NCI-H1092 (cell line): ENCODE measurements at places on chromosomes 11 and 22.

DNA sequence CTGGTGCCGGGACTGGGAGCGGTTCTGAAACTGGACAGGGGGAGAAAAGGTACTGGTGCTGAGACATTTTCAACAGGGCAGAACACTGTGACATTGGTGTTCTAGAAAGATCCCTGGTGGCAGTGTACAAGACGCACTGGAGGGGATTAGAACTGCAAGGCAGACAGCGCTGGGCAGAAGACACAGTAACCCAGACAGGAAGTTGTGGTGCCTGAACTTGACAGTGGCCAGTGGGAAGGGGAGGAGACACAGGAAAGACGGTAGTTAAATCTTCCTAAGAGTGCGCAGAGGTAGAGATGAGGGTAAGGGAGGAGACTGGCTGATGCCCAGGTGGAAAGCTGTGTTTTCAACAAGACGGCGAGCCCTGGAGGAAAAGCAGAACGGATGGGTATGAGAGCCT lies 24.5 kb downstream of the FAM227A start:
- no peak for DNase-seq

DNA sequence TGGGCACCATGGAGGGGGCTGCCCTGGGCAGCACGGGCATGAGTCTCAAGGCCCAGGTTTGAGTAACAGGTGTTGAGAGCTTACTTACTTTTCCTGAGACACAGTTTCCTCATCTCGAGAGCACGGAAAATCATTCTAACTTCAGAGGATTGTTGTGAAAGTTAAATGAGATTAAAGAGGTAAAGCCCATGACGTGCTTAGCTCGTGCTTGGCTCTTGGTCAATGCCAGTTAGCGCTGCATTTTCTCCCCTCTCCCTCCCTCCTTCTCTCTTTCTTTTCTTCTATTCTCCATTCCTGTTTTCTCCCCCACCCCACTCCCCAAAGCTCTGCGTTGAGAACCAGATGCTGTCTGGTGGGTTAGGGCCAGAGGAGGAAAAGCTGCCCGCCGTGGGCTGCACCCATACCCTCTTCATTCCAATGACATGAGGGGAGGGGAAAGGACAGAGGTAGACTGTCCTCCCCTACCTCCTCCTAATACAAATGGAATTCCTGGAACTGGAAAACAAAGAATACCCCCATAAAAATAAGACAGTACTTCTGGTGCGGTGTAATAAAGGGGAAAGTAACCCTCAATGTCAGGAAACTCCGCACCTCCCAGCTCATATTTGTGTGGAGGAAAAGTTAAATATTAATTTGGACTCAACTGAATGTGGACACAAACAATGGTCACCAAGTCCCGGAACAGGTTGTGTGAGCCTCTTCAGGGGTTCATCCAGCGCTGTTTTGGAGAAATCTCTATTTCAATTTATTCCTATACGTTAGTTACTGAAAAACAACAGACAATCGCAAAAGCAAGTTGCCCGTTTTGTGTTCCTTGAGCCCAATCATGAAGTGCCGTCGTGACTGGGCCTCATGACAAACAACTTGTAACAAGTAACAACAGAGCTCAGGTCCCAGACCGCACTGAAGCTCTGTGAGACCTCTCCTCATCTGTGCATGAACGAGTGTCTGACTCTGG lies 54.8 kb upstream of the B3GAT1 start:
- DNase-seq, result no peak

DNA sequence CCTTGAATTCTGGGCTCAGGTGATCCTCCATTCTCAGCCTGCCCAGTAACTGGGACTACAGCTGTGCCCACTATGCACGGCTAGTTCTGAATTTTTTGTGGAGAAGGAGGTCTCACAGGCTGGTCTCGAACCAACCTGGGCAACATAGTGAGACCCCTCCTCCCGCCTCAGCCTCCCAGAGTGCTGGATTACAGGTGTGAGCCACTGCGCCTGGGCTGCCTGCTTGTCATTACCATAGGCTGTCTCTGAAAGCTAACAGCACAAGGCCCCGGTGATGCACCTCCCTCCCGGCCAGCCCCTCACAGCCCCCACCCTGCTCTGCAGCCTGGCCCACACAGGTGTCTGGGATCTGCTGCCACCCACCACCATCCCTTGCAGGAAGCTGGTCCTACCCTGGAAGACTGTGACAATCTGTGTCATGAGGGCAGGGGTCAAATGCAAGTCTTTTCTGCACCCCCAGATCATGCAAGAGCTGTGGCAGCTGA lies 82.4 kb downstream of the DGCR2 start:
- DNase-seq, result no peak

DNA sequence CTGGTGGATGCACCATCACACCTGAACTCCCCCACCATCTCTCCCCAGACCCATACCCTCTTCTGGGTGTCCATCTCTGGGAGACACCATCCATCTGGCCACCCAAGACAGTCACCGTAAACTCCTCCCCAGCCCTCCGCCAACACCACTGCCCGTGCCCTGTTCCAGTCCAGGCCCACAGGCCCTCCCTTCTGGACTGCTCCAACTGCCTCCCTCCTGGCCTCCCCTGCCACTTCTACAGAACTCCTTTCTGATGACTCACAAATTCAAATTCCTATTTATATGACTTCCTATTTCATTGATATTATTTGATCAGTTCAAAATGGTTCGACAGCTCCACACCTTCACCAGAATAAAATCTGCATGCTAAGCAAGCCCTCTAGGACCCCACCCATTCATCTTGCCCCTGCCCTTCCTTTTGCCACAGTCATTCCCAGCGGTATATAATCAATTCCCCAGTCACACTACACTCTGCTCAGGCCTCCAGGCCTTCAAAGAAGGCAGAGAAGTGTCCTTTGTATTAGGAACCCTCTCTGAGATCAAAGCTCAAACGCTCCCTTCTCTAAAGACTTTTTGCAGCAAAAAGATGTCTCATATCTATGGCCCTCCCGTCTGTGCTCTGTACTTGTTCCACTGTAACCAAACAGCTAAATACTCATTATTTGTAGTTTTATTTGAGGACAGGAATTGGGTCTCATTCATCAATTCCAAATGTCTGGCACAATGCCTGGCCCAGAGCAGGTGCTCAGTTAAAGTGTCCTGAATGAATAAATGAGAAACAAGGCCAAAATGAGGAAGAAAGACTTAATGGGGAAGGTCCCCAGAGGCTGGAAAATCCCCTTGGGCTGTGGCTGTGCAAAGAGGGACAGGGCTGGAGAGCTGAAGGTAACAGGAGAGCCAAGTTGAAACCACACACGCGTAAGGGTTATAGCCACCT lies 29.0 kb downstream of the MYH9 start:
- DNase-seq, result peak; percentile 26

DNA sequence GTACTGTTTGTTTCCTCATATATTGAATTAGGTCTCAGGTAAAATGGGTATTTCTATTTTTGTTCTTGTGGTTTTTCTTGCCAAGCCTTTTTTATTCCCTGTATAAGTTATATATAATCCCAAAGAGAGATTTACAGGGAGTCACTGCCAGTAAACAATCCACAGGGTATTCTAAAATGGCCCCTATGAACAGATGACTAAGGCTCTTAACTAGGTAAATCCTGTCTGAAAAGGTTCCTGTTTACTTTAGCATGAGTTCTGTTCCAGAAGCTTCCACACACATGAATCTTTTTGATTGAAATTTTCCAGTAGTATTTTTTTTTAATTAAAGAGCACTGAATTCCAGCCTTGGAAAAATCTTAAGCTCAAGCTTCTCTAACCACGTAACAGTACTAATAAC lies 552.8 kb upstream of the CCDC179 start:
- DNase-seq, result no peak

- DNase-seq, result no peak
Observed at GRCh38 chr22:23847991-23848864, 9.4 kb upstream of the DERL3 start.
